Stimulated activated CD8-positive, alpha-beta memory T cell treated with anti-CD3 and anti-CD28 coated beads, Interleukin-15, amount 100 ng/mL, for 1 hour (primary cell): ENCODE measurements at places on chromosomes 13 and 19.

GRCh38 chr19:35421362-35421761 is 26.7 kb upstream of the FFAR2 start:
- no peak for DNase-seq

- no peak for DNase-seq
Measured at GRCh38 chr13:32021785-32022184, 9.8 kb upstream of the FRY start.

- no peak for DNase-seq
Measured at GRCh38 chr19:56678205-56678604, 6.6 kb upstream of the ZNF835 start.

- no peak for DNase-seq
Measured at GRCh38 chr13:98846521-98846920, 94.0 kb upstream of the SLC15A1 start.

GRCh38 chr13:30509254-30510050 is 43.7 kb upstream of the HMGB1 start:
- no peak for DNase-seq

DNA sequence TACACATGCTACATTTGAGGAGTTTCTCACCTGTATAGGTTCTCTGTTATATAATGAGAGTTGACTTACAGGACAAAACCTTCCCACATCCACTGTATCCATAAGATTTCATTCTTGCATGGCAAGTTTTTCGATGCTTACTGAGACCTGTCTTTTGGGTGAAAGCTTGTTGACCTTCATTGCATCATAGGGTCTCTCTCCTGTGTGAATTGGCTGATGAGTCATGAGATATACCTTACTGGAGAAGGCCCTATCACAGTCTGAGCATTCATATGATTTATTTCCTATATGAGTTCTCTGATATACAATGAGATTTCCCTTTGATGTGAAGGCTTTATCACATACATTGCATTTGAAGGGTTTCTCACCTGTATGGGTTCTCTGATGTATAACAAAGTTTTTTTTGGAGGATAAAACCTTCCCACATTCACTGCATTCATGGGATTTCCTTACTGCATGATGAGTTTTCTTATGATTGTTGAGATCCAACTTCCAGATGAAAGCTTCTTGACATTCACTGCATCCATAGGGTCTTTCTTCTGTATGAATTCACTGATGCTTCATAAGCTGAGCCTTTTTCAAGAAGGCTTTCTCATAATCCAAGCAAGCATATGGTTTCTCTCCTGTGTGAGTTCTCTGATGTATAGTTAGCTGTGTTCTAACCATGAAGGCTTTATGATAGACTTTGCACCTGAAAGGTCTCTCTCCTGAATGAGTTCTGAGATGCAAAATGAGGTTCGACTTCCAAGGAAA is 25.7 kb downstream of the ZNF577 start:
- DNase-seq = no peak

- no peak for DNase-seq
Measured at GRCh38 chr19:37899966-37900365, 6.4 kb downstream of the WDR87 start.

- no peak for DNase-seq
Measured at GRCh38 chr19:2164020-2164998, 576 bp downstream of the DOT1L start.

- DNase-seq = no peak
Measured at GRCh38 chr13:45915686-45916439, 64.3 kb upstream of the SIAH3 start.

- no peak for DNase-seq
Measured at GRCh38 chr13:43983373-43983772, 103.7 kb downstream of the LACC1 start.

DNA sequence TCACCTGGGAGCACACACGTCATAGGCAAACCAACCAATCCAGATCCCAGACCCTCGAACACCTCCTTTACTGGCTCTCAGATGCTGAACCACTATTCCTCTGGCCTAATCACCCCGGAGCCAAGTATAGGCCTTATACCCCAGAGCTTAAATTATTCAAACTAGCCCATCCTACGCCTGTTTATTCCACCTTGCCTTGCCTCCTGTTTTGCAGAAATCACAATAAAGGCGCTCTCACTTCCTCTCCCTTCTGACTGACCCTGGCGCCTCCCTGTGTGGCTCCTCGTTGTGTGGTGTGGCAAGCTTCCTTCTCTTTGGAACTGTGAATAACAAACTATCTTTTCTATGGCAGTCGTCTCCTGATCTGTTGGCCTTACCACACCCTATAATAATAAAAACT is 354.9 kb downstream of the ENOX1 start:
- DNase-seq = no peak

DNA sequence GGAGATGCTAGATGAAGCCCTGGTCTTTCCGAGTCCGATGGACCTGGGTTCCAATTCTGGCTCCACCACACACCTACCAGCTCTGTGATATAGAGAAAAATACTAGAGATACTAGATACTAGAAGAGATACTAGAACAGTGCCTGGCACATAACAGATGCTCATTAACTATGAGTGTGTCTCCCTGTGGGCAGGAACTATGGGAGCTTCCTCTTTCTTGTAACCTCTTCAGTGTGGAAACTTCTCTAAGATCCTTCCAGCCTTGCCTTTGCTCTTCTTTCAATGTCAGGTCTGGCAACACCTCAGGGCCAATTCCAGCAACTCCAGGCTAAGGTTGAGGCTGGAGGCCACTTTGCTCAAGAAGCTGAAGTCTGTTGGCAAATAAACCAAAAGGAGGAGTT is 143.9 kb downstream of the KATNAL1 start:
- no peak for DNase-seq

- DNase-seq = no peak
Measured at GRCh38 chr19:18427080-18427742, 8.0 kb downstream of the SSBP4 start.

DNA sequence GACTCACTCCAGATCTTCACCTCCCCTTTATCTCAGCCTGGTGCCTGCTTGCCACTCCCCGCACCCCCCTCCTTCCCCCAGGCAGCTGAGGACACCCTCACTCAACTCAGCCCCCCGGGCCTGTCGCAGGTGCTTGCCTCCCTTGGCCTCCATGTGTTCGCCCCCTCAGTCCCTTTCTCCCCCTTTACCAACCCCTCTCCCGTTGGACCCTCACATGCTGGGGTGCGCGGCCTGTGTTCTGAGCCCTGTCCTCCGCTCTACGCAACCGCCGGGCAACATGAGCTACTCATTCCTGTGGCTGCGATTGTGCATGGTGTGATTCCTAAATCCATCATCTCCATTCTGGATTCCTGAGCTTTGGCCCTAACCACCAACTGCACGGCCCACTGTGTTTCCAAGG is 5.1 kb downstream of the CHERP start:
- no peak for DNase-seq

DNA sequence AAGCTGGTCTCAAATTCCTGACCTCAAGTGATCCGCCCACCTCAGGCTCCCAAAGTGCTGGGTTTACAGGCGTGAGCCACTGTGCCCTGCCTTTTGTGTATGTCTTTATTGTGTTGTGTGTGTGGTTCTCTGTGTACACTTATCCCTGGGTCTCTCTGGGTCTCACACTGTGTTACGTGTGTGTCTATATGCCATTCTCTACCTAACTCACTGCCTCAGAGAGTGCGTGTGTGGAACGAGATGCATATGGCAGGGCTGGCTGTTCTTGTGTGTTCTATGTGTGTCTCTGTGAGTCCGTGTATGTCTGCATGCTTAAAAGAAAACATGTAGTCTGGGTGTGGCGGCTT is 10.5 kb downstream of the FOXA3 start:
- no peak for DNase-seq

GRCh38 chr13:45519493-45519892 is 54.8 kb downstream of the COG3 start:
- DNase-seq = no peak

- no peak for DNase-seq
Measured at GRCh38 chr13:21081926-21082325, 20.5 kb upstream of the LATS2 start.

GRCh38 chr13:46051968-46052318 is 603 bp downstream of the ZC3H13 start:
- no peak for DNase-seq

DNA sequence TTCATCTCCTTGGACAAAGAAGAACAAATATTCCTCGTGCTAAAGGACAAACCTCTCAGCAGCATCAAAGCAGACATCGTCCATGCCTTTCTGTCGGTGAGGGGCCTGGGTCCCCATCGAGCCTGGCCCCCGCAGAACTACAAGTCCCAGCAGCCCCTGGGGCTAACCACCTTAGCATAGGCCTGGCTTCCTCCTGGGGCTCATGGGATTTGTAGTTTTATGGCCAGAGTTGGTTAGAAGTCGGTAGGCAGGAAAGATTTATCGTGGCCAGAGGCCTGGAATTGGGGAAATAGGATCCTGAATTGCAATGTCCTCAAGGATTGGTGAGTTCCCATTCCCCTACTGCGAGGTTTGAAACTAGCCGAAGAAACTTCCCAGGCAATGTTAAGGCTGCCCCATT is 19.6 kb downstream of the TMEM150B start:
- DNase-seq = no peak
